ENCODE measurements at places on chromosomes 3 and 15. TPM values are rescaled to one million over a fixed set of nuclear protein-coding genes. Genes with fewer than 3 reads are reported as not detected.

NME9 gene
- polyA plus RNA-seq: 0.04 TPM

ADGRG7 gene
- not detected for polyA plus RNA-seq

UBR1 gene
- polyA plus RNA-seq: 7.9 TPM

PLA2G4E gene
- not detected for polyA plus RNA-seq

TNIK gene
- 1.8 TPM for polyA plus RNA-seq

GRCh38 chr15:62389885-62390790, 225.1 kb upstream of the C2CD4B start:
- no peak within 1 kb of the TSS for H3K27ac ChIP-seq
- no peaks in the 10 kb centered on the region for H3K36me3 ChIP-seq
- H3K27me3 ChIP-seq: peaks cover 24% of the 10 kb centered on the region

All from CD14-positive monocyte (primary cell).